ENCODE measurements at places on chromosomes 3 and 15.

DNA sequence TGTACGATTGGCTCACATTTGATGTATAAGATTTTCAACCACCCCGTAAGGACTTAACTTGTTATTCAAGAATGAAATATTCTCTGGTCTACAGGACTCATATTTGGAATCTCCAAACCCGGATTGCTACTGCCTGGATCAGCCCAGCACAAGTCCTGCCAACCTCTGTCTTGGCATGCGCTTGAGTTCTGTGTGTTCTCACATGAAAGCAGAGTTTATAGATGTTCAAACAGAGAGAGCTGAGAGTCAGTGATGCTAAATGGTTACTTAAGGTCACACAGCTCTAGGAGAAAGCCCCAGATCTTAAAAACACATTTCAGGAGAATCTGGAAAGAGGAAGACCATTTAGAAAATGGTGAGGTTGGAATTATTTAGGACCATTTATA, 268.0 kb upstream of the TBL1XR1 start:
- no peak for DNase-seq

GRCh38 chr15:93378558-93378957, 289.5 kb upstream of the RGMA start:
- no peak for DNase-seq

DNA sequence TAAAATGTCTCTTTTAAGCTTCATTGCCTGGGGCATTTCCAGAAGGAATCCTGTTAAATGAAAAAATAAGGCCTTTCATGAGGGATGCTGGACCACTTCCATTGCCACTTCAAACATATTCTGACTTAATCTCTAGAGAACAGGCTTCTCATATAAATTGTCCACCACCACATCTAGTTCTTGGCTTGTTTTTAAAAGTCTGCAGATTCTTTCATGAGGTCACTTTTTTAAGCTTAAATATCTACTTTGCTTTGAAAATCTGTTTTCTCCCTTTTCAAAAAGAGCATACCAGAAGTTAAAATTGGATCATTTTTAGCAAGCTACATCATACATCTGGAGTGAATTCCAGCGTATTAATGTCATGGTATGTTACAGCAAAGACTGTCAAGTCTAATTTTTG, 131.6 kb downstream of the C3orf70 start:
- DNase-seq: no peak

GRCh38 chr3:5613599-5613998, 426.1 kb downstream of the EDEM1 start:
- DNase-seq: no peak

GRCh38 chr3:16768956-16769355, 115.8 kb upstream of the PLCL2 start:
- DNase-seq: no peak

GRCh38 chr15:61479613-61480012, 250.5 kb upstream of the RORA start:
- no peak for DNase-seq

- DNase-seq: no peak
Measured at GRCh38 chr3:146396792-146397191, 72.6 kb downstream of the PLSCR2 start.

DNA sequence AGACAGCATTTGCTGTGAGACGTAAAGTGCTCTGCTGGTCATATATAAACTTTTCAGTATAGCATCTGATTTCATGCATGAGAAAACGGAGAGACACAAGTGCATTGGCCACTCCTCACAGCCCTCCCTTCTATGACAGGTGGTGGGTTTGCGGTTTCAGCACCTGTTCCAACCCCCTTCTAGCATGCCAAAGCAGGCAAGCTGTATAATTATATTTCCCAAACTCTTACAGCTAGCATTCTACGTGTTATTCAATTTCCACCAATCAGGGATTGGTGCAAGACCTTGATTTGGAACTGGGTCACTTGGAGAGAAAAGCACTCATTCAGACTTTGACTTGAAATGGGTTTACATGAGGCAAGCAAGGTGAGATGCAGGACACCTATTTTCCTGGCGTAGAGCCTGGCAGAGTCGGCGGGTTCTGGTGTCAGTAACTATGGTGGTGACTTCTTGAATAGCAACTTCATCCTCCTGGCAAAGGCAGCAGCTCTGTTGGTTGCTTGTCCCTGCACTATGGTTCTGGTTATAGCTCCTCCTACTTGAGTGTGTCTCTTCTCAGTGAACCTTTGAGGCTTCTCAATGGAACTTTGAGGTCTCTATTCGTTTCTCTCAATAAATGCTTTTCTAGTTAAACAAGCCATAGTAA, 356.5 kb downstream of the TBL1XR1 start:
- no peak for DNase-seq

DNA sequence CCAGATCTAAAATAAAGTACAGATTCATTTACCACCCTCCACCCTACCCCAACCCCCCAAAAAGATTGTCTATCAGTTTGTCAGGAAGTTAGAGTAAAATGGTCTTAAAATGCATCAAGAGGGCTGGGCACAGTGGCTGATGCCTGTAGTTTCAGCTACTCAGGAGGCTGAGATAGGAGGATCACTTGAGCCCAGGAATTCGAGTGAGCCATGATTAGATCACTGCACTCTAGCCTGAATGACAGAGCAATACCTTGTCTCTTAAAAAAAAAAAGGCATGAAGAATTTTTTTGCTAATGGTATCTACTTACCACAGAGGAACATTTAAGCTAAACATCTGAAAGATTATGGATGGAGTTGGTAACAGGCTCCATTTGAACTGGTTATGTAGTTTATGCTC, 71.0 kb downstream of the RBM6 start:
- DNase-seq: no peak

GRCh38 chr3:16917256-16917935, 32.6 kb downstream of the PLCL2 start:
- no peak for DNase-seq

DNA sequence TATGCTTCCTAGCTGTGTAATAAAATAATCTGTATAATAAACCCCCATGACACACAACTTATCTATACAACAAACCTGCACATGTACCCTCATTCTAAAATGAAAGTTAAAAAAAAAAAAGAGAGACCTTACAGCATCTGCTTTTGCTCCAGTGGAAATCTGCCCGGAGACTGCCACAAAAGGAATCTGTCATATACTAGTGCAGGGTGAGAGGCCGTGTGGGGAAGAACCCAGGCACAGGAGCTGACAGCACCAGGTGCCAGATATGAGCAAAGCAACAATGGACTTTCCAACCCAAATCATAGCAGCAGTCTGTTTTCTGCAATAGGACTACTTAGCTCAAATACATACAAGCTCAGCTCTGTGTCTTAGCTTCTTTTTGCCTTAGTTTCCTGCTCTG, 346.5 kb downstream of the ROBO1 start:
- DNase-seq: no peak

- no peak for DNase-seq
Measured at GRCh38 chr15:69482686-69483256, 30.2 kb downstream of the RPLP1 start.

GRCh38 chr3:98333989-98334606, 19.6 kb upstream of the OR5K4 start:
- DNase-seq: no peak

DNA sequence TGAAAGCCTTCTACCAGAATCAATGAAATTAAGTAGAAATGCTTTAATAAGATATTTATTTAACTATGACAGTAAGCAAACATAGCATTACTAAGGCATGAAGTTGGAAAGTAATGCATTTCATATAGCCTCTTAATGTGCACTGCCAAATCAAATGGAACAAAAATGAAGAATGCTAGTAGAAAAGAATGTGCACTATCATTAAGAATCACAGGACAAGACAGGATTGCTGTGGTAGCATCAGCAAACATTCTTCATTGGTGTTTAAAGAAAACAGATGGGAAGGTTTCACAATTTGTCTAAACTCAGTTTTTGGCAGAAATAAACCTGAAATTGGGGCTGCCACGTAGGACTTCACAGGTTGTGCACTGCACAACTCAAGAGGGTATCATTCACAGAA, 168.9 kb downstream of the CNTN3 start:
- DNase-seq: no peak

- no peak for DNase-seq
Measured at GRCh38 chr15:32838820-32839219, 121.0 kb downstream of the GREM1 start.

DNA sequence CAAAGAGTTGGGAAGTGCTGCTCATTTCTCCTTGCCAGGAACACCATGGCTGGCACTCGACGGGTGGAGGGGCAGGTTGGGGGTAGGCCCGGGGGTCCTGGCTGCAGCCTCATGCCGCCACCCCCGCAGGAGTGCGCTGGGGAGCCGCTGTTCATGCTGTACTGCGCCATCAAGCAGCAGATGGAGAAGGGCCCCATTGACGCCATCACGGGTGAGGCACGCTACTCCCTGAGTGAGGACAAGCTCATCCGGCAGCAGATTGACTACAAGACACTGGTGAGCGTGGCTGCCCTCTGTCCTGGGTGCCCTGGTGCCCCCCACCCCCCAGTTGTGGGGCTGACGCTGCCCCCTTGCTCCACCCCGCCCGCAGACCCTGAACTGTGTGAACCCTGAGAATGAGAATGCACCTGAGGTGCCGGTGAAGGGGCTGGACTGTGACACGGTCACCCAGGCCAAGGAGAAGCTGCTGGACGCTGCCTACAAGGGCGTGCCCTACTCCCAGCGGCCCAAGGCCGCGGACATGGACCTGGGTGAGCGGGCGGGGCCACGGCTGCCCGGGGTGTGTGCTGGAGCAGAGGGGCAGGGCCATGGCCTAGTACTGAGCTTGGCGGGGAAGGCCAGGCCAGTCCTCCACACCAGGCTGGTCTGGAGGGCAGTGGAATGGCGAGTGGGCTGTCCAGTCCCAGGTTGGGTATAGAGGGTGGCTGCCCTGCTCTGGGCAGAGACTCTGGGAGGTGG, 45.1 kb downstream of the PLXNA1 start:
- no peak for DNase-seq

- DNase-seq: no peak
Measured at GRCh38 chr15:91929509-91929908, 76.0 kb downstream of the SLCO3A1 start.

- no peak for DNase-seq
Measured at GRCh38 chr3:69784954-69785514, 45.8 kb downstream of the MITF start.

- DNase-seq: no peak
Measured at GRCh38 chr15:67838789-67839332, 984 bp downstream of the RNU6-1 start.

- no peak for DNase-seq
Measured at GRCh38 chr3:183038221-183038620, 57.9 kb upstream of the DCUN1D1 start.

- no peak for DNase-seq
Measured at GRCh38 chr15:93360976-93361375, 272.0 kb upstream of the RGMA start.

GRCh38 chr3:53803816-53804695, 42.2 kb downstream of the CHDH start:
- DNase-seq: no peak

DNA sequence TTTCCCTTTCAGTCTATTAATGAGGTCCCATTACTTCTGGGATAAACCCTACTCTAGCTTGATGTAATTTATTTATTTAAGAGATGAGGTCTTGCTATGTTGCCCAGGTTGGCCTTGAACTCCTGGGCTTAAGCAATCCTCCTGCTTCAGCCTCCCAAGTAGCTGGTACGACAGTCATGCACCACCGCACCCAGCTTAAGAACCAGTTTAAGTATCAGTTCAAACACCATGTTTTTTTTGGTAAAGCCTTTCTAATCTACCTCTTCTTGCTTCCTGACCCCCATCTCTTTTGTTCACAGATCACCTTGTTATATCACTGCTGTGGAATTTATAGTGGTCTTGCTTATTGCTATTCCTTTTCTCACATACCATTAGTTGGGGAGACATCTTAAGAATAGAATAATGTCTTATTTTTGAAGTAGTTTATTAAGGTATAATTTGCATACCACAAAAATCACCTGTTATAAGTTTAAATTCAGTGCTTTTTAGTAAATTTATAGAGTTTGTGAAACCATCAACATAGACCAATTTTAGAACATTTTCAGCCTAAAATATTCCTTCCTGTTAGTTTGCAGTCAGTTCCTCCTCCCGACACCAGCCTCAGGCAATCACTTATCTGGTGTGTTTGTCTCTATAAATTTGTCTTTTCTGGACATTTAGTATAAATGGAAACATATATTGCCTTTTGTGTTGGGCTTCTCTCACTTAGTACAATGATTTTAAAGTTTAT, 257.9 kb downstream of the PDCD6IP start:
- no peak for DNase-seq

- DNase-seq: no peak
Measured at GRCh38 chr15:97902140-97902780, 58.2 kb upstream of the ARRDC4 start.

GRCh38 chr3:184234671-184235380, 5.4 kb downstream of the VWA5B2 start:
- no peak for DNase-seq

- no peak for DNase-seq
Measured at GRCh38 chr3:55322638-55323037, 164.5 kb downstream of the WNT5A start.

GRCh38 chr15:69869881-69870505, 227.7 kb downstream of the TLE3 start:
- no peak for DNase-seq

- no peak for DNase-seq
Measured at GRCh38 chr3:102329066-102329465, 105.7 kb upstream of the ZPLD1 start.

- DNase-seq: no peak
Measured at GRCh38 chr3:41364736-41365135, 165.4 kb downstream of the CTNNB1 start.

DNA sequence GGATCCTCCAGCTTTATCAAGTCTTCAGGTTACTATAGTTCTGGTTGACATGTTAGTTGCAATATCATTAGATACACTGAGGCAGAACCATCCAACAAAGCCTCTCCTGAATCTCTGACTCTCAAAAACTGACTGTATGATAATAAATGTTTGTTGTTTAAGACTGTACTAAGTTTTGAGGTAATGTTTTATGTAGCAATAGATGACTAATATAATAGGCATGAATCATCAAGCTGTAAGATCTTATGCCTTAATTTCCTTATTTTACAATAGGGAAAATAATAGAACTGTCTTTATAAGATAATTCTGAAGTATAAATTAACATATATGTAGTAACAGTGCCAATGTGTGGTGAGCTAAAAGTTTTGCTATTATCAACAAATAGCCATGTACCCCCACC, 88.9 kb upstream of the TBC1D5 start:
- no peak for DNase-seq

- DNase-seq: no peak
Measured at GRCh38 chr3:5784690-5785089, 597.2 kb downstream of the EDEM1 start.

- no peak for DNase-seq
Measured at GRCh38 chr3:170257145-170257544, 34.9 kb downstream of the PRKCI start.

GRCh38 chr15:35309886-35310285, 224.8 kb upstream of the NANOGP8 start:
- DNase-seq: no peak

Data from CD4-positive, alpha-beta T cell treated with Interleukin-15 for 1 hour (primary cell).